ENCODE measurements at places on chromosomes 11 and 22. TPM values are rescaled to one million over a fixed set of nuclear protein-coding genes. Genes with fewer than 3 reads are reported as not detected.

DNA sequence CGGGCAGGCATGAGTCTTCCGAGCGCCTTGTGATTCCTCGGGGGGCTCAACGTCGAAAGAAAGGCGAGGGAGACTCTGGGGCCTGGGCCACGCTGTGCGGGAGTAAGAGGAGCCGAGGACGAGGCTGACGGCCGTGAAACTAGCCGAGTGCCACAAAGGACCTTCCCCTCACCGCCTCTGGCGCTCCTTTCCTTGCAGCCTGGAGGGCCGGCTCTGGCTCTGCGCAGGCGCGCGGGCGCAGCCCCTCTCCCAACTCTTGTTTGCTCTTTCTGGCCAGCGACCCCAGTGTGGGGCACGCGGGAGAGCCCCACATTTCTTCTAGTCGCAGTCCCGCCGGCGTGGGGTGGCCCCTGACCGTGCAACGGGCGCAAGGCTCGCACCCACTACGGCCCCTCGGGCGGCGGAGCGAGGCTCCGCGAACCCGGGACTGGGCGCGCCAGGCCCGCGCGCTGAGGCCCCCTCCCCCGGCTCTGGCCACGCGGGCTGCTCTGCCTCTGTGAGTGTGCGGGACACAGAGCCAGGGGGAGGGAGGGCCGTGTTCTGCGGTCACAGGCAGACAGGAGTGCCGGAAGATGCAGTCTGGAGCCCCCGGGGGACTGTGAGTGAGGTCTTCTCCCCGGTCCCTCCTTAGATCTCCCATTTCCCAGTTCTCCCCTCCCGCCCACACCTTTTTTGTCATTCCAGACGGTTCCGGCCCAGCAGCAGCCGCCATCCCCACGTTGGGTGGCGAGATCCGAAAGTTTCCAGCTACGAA lies 1.0 kb upstream of the TOB2 start:
- peak; percentile 75 for DNase-seq

DNA sequence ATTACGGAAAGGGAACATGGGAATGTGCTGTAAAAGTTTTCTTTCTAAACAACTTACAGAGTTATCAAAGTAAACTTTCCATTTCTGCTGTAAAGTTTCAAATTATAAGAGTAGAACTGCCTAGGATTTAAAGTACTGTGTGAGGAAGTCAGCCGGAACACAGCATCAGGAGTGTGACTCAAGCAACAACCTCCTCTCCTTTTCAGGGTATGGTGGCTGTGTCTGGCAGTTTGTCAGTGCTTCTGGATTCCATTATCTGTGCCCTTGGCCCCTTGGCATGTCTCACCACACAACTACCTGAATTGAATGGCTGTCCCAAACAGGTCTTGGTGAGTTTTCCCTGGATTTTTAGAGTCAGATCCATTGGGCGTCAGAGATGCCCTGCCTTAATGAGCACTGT lies 6.9 kb upstream of the TOM1 start:
- no peak for DNase-seq

DNA sequence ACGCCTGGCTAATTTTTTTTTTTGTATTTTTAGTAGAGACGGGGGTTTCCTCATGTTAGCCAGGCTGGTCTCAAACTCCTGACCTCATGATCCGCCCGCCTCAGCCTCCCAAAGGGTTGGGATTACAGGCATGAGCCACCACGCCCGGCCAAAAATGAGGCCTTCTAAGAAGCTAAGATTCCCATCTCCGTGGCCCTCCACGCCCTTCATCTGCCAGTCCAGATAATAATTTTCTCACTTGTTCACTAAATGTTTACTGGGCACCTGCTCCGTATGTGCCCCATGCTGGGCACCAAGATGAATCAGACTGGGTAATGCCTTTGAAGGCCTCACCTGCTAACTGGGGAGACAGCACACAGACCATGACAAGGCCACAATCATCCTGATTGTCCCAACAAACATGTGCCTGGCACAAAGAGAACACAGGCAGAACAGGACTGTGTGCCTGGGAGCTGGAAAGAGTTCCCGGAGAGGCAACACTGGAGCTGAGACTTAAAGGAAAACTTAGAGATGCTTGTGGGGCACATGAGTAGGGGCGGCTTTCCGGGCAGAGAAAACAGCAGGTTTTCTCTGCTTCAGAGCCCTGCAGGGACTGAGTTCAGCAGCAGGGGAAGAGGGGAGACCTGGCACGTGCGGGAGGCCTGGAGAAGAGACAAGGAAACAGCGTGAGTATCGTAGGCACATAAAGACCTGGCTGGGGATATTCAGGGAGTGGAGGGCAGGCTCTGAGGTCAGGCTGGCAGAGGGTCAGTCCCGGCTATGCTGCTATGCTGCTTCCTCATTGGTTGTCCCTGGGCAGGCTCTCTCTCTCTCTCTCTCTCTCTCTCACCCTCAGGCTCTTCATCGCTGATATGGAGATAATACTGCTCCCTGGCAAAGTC lies 2.4 kb downstream of the KIAA0930 start:
- no peak for DNase-seq

- DNase-seq = no peak
Measured at GRCh38 chr11:115736146-115736545, 231.9 kb upstream of the CADM1 start.

DNA sequence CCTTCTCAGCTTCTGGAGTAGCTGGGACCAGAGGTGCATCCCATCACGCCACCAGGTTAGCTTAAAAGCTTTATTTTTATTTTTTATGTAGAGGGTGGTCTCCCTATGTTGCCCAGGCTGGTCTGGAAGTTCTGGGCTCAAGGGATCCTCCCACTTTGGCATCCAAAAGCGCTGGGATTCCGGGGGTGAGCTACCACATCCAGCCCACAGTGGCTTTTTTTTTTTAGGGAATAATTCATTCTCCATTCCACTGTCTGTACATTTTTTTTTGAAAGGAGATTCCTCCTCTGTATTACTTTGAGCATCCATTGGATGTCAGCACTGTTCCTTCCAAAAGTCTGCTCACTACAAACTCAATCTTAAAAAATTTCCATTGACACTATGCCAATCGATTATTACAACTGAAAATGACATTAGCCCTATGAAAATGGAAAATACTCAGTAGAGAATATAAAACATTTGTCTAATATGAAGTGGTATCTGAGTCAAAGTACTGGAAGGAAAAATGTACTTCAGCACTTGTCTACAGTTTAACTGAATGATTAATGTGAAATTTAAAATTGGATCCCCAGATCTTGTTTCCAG lies 1.3 kb upstream of the LPXN start:
- DNase-seq = no peak

DNA sequence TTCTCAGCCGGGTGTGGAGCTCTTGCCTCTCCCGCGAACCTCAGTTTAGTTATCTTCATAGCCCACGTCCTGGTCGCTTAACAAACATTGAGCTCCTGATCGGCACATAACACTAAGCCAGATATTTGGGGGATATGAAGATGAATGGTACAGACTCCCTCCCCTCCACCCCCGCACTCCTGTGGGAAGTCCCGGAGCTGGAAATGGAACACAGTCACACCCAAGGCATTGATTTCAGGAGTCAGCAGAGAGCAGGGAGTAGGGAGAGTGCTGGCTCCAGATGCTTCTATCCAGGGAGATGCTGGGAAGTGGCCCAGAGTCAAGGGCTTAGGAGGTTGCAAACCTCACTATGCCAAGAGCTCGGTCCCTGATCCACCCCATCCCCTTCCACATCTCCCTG lies 26.1 kb upstream of the CABP7 start:
- DNase-seq = peak; percentile 48

GRCh38 chr22:42993651-42994275 lies 21.2 kb downstream of the PACSIN2 start:
- DNase-seq = no peak

GRCh38 chr11:120267319-120267718 lies 27.4 kb downstream of the POU2F3 start:
- no peak for DNase-seq

DNA sequence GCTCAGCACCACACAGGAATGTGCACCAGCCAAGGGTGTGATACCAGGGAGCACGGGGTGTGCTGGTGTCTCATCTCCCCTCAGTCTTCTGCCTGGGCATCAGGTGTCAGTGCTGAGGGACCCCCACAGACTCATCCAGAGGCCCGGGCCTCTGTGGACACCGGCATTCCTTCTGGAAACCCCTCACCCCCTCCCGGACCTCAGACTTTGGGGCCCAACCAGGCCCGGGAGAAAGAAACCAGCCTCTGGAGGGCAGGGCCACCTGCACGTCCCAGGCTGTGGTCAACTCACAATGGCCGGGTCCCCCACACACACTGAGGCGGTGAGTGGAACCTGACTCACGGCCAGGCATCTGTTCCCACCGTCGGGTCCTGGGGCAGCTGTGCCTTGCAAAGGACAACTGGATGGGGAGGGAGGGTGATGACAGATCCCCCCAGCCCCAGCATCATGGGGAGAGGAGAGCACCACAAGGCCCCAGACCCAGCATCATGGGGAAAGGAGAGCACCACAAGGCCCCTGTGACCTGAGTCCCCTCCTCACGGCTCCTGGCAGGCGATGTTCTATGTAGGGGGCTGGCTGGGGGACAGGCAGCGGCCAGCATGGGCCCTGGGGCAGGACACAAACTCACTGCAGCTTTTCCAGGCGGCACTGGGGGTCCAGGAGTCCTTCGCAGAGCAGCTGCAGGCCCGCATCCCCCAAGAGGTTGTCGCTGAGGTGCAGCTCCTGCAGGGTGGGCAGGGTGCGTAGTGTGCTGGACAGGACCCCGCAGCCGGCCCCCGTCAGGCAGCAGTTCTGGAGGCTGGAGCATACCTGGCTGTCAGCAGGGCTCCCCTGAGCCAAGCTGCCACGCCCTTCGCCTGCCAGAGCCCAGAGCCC lies 7.6 kb downstream of the RNH1 start:
- DNase-seq = no peak

- DNase-seq = no peak
Measured at GRCh38 chr11:110311783-110312579, 15.6 kb upstream of the RDX start.

Gene PATE2
- total RNA-seq = 1.7 TPM

GRCh38 chr11:86148345-86148747 lies 79.5 kb upstream of the PICALM start:
- DNase-seq = no peak

GRCh38 chr11:118340449-118340848 lies 2.1 kb downstream of the CD3D start:
- no peak for DNase-seq

- DNase-seq = peak; percentile 92
Measured at GRCh38 chr22:24247564-24248344, 2.9 kb upstream of the GGT5 start.

DNA sequence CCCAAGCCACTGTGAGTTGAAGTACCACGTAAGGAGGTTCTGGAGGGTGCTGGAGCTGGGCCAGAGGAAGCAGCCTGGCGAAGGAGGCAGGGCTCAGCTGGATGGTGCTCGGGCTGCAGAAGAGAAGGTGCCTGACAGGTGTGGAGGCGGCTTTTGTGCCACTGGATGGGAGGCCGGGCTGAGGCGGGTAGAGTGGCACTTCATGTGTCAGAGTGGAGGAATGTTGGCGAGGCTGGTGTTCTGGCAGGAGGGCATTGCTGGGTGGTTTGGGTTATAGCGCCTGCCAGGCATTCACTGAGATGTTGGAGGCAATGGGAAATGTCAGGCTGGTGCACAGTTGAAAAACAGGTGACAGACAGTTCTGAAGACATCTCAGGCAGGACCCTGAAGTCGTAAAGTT lies 24.2 kb downstream of the UBE2L3 start:
- no peak for DNase-seq

DNA sequence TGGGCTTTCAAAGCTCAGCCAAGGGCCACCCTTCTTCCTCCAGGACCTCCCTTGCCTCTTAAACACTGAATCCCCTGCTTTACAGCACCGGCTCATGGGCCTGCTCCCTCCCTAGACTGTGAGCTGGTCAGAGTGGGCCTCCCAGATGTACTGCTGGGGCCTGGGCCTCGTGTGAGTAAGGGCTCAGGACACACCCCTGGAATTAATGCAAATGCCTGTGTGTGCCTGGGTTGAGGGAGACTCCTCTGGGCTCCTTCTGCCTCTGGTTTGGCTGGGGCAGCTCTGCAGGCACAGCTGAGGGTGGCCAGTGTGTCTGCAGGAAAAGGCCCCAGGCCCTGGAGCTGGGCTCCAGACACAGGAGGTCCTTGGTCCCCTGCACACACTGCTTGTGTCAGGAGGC lies 24.2 kb downstream of the ALX4 start:
- no peak for DNase-seq

- no peak for DNase-seq
Measured at GRCh38 chr11:124899383-124900145, 1.9 kb upstream of the ROBO4 start.

DNA sequence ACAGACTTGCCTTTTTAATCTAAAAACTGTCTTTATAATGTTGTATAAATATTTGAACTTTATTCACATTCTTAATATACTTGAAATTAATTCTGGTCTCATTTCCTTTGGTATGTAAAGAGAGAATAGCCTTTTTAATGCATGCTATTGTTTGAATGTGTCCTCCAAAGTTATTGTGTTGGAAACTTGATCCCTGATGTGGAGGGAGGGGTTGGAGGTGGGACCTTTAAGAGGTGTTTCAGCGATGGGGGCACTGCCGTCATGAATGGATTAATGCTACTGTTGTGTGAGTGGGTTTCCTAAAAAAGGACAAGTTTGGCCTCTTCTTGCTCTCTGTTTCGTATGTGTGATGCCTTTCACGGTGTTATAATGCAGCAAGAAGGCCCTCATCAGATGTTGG lies 131.7 kb downstream of the DDX10 start:
- no peak for DNase-seq

GRCh38 chr11:64185175-64185692 lies 737 bp upstream of the STIP1 start:
- peak; percentile 88 for DNase-seq

DNA sequence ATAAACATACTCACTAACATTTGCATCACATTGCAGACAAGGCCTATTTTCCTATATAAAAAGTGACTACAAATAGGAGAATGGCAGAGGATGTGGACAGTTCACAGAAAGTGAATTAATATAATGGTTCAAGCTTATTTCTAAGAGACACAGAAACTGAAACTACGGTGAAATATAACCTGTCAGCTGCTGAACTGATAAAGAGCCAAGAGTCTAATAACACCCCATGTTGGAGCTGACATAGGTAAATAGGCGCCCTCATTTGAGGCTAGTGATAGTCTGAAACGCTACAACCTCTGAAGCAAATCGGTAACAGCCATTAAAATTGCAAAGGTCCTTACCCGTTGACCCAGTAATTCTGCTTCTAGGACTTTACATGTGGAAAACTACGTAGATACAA lies 14.0 kb downstream of the AP1B1 start:
- no peak for DNase-seq

DNA sequence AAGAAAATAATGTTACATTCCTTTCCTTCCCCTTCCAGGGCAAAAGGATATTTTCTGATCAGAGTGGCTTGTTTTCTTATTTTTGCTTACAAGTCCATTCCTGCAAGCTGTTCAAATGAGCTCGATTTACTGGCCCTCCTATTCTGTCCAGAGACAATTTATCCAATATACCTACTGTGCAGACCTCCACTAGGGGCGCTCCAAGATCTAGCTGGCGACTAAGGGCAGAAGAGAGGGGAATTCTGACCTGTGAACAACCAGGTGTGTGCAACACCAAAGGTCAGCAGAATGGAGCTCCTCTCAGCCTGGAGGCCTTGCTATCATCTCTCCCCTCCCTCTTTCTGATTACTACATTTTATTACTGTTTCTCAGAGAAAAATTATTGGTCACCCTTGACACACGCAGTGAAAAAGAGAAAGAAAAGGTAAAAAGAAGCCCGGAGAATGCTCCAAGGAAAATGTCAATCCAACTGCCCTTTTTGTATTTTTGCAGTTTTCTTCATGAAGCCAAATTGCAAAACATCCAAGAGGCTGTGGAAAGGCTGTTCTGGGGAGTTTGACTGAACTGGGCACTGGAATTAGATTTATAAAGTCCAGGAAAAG lies 3.2 kb downstream of the SEZ6L start:
- peak; percentile 52 for DNase-seq

GRCh38 chr11:9132203-9132878 lies 40.9 kb upstream of the SCUBE2 start:
- no peak for DNase-seq

All from testis (tissue), 5 donors.